ENCODE measurements at places on chromosomes 7 and 10.

GRCh38 chr10:73039635-73040034, 57.0 kb downstream of the P4HA1 start:
- no peak for DNase-seq

GRCh38 chr10:21083861-21084260, 186.8 kb upstream of the NEBL start:
- no peak for DNase-seq

DNA sequence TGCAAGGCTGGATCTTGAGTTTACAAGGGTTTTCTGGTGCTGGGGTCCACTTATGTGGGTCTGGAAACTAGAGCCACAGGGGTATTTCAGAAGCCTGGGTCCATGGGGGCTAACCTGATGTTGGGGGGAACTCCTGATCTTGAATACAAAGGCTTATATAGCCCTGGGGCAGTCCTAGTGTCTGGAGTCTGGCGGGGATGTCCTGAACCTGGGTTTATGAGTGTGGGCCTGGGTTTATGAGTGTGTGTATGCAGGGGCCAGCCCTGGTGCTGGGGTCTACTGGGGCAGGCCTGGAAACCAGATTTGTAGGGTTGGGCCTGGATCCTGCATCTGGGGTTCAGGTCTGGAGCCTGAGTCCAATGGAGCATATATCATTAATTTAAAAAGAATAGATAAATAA, 146.5 kb upstream of the C1GALT1 start:
- DNase-seq = no peak

- no peak for DNase-seq
Observed at GRCh38 chr7:17498230-17498629, 199.8 kb downstream of the AHR start.

Measured in epithelial cell of proximal tubule (primary cell).